ENCODE measurements at places on chromosomes 4 and X.

- DNase-seq: no peak
Observed at GRCh38 chrX:49237060-49237459, 1.8 kb downstream of the CCDC22 start.

GRCh38 chr4:37516057-37516775 lies 170.0 kb downstream of the RELL1 start:
- no peak for DNase-seq

DNA sequence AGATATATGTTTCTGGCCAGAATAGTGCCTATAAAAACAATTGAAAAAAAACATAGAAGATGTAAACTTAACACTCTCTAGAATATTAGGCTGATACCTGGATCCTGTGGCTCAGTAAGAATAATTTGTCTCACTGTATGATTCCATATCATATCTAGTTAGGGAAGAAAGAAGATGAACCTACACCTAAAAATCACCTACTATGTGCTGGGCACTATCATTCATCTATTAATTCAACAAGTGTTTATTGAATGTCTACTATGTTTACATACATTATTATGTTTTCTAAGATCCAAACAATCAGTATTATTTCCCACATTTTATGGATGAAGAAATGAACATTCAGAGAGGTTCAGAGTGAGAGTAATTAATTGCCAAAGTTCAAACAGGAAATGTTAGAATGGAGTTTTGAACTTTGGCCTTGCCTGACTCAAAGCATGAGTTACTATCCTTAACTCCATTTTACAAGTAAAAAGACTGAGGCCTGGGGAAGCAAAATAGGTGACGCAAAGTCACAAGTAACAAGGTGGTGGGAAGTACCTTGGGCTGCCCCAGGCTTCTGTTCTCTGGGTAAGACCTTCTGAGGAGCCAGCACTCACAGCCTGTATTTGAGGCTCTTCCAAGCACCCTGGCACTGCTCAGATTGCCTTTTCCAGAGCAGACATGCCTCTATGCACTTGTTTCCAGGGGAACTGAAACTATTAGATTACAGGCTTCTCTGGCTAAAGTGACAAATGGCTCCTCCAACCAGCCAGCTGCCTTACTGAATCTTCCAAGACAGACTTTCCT lies 111.1 kb upstream of the ACSL4 start:
- no peak for DNase-seq

DNA sequence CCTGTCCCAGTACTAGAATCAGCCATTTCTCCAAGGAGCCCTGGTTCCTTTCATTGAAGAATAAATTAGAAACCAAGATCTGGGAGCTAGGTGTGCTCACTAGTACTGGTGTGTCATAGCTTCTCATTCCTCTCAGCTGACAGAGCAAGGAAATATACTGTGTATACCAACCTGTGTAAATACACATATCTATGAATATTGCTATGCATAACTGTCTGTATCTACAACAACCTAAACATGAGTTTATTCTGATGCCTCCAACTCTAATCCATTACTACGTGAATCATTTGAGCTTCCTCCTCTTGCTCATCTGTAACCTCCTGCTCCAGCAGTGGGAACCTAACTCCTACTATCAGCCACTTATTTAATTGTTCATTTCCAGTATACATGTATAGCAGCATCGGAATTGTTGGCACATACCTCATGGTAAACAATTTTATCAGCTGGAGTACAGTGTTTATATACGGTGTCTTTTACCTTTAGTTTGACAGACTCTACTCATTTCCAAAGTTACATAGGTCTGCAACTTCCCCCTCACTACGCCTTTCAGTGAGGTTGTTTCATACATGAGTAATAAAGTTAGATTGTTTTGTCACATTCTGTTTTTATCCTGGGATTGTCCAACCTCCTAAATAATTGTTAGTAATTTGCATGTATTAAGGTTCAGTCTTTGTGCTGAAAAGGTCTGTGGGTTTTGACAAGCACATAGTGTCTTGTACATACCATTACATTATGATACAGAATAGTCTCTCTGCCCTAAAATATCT lies 7.1 kb upstream of the SCRG1 start:
- no peak for DNase-seq

DNA sequence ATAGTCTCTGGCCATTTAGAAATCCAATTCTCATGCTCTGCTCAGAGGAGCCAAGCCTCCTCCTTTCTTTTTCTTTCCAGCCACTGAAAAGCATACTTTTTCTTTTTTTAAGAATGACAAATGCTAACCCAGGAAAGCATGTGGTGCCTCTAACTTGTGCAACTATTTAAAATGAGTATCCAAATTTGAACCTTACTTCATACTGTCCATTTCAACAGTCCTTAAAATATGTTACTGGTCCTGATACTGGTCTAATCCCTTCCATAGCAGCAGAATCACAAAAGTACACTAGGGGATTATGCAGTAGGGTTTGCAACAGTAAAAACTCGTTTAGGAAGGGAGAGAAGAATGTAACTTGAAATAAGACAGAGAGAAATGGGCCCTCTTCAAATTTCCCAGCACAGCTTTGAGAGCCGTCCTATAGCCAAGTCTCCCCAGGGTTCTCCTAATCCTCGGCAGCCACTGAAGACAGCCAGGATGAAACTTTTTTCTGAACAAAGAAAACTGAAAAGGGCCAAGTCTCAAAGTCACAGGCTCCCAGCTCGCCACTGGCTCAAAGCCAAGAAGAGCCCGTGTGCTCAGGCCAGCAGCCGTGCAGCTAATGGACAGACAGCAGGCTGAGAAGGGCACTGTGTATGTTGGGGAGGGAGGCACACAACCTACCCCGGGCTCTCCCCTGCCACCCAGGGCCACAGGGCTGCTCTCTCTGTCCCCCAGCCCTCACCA lies 39.5 kb downstream of the GPC4 start:
- DNase-seq: no peak

DNA sequence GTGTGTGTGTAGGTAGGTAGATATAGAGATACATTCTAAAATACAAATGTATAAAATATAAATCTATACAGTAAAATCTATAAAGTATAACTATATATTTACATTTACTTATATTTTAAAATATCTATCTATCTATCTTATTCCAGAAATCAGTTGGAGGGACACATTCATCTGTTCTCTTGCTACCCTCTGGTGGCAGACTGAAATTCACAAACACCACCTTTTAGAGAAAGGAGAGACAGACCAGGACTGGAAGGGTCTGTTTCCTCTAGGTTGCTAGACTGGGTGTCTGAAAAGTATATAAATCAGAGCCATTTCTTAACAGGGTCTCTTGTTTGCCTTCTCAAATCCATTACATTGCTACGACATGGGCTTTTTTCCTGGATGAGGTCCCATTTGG lies 343.0 kb downstream of the OPHN1 start:
- DNase-seq: no peak

DNA sequence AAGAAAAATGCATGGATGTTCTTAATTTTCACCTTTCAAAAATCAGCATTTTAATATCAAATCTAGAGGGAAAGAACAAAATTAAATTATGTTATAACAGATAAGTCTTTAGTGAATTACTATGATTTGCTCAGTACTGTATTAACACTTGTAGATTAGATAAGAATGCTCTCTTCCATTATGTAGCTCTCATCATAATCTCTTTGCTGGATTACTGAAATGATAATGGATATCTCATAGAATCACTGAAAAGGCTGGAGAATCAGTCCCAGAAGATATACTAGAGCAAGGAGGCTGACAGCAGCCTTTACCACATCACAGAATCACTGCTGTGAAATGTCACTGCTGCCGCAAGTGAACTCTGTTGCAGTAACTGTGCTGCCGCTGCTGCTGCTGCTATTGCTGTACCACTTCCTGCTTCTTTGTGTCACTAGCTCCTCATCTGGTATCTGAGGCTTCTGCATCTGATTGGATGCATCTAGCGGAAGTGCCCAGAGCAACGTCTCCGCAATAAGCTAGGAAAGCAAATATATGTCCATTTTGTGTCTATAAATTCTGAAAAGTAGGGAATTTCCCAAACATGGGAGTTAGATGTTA lies 738.2 kb downstream of the ADGRL3 start:
- DNase-seq: no peak

GRCh38 chr4:101288365-101289145 lies 58.8 kb downstream of the PPP3CA start:
- DNase-seq: no peak

DNA sequence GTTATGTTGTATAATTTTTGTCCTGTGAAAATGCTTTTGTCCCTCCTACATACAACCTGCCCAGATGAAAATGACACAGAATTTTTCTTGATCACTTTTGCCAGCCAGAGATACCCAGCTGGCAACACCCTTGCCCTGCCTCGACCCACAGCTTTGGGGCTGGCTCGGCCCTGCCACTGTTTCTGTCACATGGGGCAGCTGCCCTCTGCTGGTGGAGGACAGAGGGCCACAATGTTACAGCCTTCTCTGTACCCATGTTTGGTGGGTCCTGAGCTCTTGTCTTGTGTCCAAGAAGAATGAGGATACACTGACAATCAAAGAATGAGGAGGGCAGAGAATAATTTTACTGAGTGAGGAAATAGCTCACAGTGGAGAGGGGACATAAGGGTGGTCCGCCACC lies 31.1 kb downstream of the BMP15 start:
- DNase-seq: no peak

DNA sequence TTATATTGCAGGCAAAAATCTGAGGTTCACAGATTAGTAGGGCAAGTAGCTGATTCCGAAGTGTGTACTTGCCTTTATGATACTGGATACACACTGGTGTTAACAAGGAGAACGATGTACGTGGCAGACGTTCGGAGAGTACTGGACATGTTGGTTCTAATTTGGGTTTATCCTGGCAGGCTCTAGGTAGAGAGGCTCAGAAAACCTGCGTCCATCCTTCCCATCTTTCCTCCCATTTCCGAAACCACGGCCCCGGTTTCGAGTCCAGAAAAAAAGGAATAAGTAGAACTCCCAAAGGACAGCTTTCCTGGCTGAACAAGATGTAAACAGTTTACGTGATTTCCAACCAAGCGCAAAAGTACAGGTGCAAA lies 351 bp upstream of the SLC30A9 start:
- DNase-seq: no peak

DNA sequence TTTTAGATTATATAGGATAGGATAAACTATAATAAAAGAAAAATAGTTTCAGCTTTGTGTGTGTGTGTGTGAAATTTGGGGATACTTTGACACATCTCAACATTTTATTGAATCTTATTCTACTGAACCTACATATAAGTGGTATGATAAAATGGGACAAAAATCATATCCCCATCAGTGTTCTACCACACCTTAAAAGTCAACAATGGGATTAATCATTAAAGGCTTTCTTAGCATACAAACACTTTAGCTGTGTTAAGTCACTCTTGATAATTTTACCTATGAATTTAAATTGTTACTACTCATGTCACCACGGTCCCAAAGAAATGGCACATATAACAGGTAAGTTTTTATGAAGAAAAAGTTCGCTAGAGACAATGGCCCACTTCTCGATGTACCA lies 37.7 kb upstream of the LRBA start:
- no peak for DNase-seq

- DNase-seq: no peak
Observed at GRCh38 chr4:102403116-102403515, 57.8 kb upstream of the SLC39A8 start.

DNA sequence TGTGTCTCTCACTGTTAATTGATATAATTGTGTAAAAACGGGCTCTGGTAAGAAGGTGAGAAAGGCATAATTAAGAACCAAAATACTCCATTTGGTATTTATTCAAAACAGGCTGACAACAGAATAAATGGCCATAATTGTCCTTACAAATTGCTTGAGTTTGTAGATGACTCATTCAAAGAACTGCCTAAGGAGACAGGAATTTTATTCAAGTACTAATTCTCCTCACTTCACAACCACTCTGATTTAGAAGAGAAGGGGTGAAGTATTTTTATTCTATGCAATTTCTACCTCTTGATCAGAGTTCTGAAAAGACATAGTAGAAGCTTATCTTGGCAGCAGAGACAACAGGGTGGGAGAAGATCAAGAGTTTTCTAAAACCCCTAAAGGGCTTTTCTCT lies 43.1 kb downstream of the ATP11C start:
- DNase-seq: no peak

GRCh38 chr4:105944540-105944939 lies 49.3 kb downstream of the NPNT start:
- no peak for DNase-seq

GRCh38 chr4:172514801-172515200 lies 653.8 kb upstream of the GALNT7 start:
- no peak for DNase-seq

GRCh38 chr4:13840502-13841190 lies 213.1 kb upstream of the BOD1L1 start:
- DNase-seq: no peak

DNA sequence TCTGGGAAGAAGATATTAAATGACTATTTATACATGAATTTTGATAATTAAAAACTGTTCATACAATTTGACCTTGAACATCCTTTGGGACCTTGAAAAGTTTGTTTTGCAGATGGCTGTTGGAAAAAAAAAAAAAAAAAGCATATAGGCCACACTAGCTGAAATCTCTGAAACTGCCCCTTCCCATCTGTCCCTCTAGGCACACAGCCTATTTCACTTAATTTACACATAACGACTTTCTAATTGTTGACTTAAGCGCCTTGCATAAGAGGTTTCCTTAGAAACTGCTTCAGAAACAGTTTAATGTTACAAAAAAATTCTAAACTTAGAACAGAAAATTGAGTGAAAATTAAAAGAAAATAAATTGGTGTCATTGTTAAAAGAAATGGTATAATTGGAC lies 131.0 kb downstream of the COX18 start:
- DNase-seq: no peak

DNA sequence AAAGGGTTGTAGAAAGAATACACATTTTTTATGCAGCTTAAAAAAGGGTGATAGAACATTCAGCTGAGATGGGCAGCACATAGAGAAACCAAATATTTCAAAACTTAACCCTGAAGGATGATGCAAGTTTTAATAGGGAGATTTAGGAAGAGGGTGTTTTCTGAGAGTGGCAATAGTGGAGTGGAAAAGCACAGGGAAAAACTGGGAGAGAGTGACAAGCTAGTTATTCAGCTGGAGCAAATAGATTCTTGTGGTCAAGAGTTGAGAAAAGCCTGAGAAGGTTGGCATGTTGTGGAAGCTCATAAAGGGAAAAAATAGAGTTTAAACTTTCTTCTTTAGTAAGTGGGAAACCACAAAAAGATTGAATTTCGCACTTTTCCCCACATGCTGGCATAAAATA lies 359.6 kb upstream of the PITX2 start:
- DNase-seq: no peak

- no peak for DNase-seq
Observed at GRCh38 chr4:114636192-114636935, 37.8 kb downstream of the UGT8 start.

GRCh38 chrX:15202454-15203177 lies 67.3 kb downstream of the ASB9 start:
- DNase-seq: no peak

DNA sequence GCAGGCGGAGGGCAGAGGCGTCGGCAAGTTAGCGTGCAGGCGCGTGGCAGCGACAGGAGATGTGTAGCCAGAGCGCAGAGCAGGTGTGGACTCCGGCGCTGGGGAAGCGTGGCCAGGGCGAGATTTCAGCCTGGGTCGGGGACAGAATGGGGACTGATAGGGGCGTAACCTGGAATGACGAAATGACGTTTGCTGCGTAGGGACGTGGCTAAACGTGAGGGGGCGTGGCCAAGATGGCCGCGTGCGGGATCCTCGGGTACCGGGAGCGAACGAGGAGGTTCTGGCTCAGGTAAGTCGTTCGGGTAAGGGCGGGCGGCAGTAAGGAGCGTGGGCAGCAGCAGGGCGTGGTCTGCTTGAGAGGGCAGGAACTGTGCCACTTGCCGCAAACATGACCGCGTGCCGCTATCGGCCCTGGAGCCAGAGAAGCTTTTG lies 10.9 kb upstream of the CLTRN start:
- DNase-seq: peak; percentile 85

GRCh38 chr4:11549525-11549924 lies 120.8 kb upstream of the HS3ST1 start:
- DNase-seq: no peak

GRCh38 chr4:52925531-52925968 lies 63.4 kb downstream of the RASL11B start:
- no peak for DNase-seq

Measured in activated naive CD4-positive, alpha-beta T cell treated with Interleukin-2 at 50 U/mL for 16 hours (primary cell).